Globus pallidus (tissue), 1 donor: ENCODE measurements at places on chromosomes 6 and 20.

- no peak for DNase-seq
Observed at GRCh38 chr6:134506162-134506561, 188.2 kb upstream of the SGK1 start.

- no peak for DNase-seq
Observed at GRCh38 chr6:159098636-159099106, 53.9 kb upstream of the TAGAP start.

DNA sequence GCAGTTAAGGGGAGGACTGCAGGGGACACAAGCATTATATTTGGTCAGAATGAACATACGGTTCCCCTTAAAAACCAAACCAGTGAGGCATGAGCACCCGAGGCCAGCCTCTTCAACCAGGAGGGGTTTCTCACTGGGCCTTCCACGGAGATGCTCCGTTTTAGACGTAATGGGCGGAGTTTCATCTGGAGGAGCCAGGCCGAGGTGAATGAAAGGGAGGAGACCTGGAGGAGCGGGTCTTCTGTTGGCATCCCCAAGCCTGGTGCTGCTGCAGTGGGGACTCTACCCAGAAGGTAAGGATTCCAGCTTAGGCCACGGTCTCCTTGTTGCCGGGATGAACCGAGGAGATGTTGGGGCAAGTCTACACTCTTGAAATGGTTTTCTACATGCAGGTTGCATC is 47.4 kb downstream of the ADNP start:
- DNase-seq = no peak

GRCh38 chr6:131643855-131644460 is 6.9 kb downstream of the ENPP3 start:
- DNase-seq = no peak

- DNase-seq = no peak
Observed at GRCh38 chr6:95354551-95354950, 222.8 kb upstream of the MANEA start.
